Spleen (tissue), 13 donors: ENCODE measurements at places on chromosomes 1 and 21. TPM values are rescaled to one million over a fixed set of nuclear protein-coding genes. Genes with fewer than 3 reads are reported as not detected.

Gene GBP7
- polyA plus RNA-seq, result 0.02 TPM

Gene PROK1
- not detected for polyA plus RNA-seq

Gene LCE1A
- polyA plus RNA-seq, result not detected

Gene GART
- polyA plus RNA-seq, result 20.1 TPM

Gene MXRA8
- polyA plus RNA-seq, result 37.9 TPM

Gene MEAF6
- 59.8 TPM for polyA plus RNA-seq
